HFFc6 (cell line): ENCODE measurements at places on chromosomes 6 and 20. TPM values are rescaled to one million over a fixed set of nuclear protein-coding genes. Genes with fewer than 3 reads are reported as not detected.

The FAM83C gene
- not detected in 3 replicates for total RNA-seq

The CTCFL gene
- total RNA-seq: not detected in 3 replicates

The PLAGL1 gene
- 24.1 to 28.9 TPM (median 26.1 TPM) in 3 replicates for total RNA-seq

The TJAP1 gene
- total RNA-seq: 29.8 and 34.3 TPM in 2 replicates

The STX7 gene
- 35.7 to 41.5 TPM (median 41.1 TPM) in 3 replicates for total RNA-seq

DNA sequence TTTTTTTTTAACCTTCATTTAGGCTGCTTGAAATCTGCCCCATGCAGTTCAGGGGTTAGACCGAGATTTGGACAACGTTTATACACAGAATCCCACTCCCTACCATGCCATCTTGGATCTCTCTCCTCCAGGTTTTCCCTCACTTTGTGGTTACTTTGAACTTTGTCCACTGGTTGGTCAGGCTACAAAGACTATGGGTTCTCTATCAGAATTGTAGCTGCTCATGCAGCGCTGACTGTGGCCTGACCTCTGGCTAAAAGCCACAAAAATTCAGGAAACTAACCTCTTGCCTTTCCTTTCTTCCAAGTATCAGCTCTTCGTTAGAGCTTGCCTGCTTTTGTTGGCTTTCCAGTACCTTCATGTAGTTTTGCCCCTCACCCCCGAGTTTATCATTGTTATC, 44.9 kb upstream of the KCNG1 start:
- DNase-seq: no peak

DNA sequence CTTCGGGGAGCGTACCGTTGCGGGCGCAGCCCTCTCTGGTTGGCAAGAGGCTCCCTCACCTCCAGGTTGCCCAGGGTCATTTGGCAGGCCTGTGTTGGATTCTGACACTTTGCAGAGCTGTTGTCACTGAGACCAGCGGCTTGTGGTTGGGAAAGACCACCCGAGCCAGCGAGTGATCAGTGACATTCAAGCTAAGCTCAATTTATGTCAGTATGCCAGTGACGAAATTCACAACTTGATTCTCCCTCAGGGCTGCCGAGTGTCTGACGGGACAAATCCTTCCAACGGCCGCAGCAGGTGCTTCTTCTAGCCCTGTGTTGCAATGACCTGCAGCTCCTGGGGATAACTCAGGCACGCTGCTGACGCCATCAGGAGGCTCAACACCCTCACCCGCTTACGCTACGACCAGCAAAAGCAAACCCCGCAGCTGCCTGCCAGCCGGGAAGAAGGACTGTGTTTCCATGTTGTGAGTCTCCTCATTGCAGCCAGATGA, 16.9 kb upstream of the SLC22A2 start:
- no peak for DNase-seq

GRCh38 chr6:20191992-20192391, 20.3 kb downstream of the MBOAT1 start:
- no peak for DNase-seq

- DNase-seq: no peak
Measured at GRCh38 chr6:40543146-40543545, 44.0 kb downstream of the LRFN2 start.

- no peak for DNase-seq
Measured at GRCh38 chr6:894274-894673, 201.3 kb upstream of the EXOC2 start.

- DNase-seq: no peak
Measured at GRCh38 chr6:36873612-36874442, 776 bp downstream of the PPIL1 start.

DNA sequence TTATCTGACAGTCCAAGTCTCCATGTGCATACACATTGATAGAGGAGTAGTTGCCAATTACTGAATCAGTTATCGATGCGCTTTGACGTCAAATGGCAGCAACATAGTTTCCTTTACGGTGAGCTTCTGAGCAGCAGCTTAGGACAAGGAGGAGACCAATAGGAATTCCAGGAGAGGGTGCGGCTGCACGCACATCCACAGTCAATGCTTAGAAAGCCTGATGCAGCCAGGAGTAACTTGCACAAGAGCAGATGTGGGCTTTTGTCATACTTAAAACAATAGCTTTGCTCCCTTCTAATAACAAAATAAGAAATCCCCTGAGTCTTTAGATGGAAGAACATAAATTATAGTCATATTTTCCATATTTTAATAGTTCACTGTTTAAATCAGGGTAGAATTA, 442.1 kb downstream of the BCKDHB start:
- DNase-seq: no peak
